ENCODE measurements at places on chromosomes 5 and 9.

DNA sequence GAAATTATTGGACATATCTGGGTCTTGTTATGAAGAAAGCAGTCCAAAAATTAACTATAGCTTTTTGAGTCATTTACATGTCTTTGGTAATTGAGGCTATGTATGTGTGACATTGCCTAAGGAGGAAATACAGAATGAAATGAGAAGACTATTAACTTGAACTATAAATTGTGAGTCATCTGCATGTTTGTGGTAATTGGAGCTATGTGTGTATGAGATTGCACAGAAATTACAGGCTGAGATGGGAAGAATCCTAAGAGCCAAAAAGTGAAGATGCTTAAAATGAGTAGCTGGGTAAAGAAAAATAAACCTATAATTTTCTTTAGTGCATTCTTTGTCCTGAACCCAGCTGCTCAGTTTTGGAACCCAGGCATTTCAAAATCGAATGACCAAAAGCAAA lies 747.6 kb upstream of the EDIL3 start:
- no peak for DNase-seq

GRCh38 chr9:126591922-126592321 lies 21.8 kb upstream of the LMX1B start:
- DNase-seq: no peak

- no peak for DNase-seq
These were observed 5.4 kb upstream of the NKX2-5 start for GRCh38 chr5:173240091-173241050.

DNA sequence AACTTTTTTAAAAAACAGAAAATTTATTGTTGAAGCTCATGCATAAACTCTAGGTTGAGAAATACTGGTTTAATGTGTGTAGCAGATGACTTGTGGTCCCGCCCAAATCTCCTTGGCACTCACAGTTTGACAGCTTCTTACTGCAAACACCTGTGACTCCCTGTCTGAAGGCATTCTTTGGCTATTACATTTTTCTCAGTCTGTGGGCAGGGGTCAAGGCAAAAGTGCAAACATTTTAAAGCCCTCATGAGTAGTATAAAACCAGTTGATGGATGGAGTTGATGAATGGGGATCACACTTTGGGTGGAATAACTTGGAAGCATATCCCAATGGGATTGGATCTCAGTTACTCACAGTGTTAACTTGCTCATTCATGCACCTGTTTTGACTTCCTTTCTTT lies 1007.0 kb upstream of the NUDT12 start:
- no peak for DNase-seq

DNA sequence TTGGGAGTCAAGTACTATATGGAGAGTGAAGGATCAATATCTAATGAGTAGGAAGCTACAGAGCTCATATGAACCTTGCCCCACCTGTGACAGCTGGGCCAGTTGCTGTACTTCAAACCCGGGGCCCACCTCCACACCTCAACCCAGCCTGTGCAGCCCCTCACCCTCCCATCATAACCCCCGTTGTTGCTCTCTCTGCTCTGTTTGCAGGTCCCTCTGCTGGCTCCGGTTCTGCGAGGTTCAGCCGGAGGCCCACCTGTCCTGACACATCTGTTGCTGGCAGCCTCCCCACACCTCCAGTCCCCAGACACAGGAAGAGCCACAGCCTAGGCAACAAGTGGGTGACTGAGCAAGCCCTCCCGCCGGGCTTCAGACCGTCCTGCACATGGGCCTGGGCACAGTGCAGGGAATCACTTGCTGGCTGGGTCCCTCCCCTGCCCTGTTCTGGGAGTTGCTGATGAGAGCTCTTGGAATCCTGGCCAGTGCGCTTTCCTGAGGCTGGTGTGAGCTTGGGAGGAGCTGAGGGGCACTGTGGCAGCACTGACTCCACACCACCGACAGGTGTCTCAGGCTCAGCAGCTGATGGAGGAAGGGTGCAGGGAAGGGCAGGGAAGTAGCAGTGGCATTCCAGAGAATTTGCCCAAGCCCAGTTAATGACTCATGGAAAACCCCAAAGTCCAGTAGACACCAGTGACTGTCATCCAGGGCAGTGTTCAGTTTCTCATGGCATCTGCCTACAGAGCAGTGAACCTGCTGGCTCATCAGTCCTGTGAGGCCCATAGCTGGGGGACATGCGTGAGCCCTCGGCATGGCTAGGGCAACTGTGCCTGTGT lies 69.5 kb upstream of the GARNL3 start:
- DNase-seq: no peak

- peak; percentile 5 for DNase-seq
These were observed at the start of gene IRX2 for GRCh38 chr5:2751592-2752021. Gene IRX2 (minus strand): TSS chr5:2751677. CDS start chr5:2751413, 264 bp downstream.

- no peak for DNase-seq
These were observed 16.6 kb downstream of the SPTLC1 start for GRCh38 chr9:92098638-92099037.

DNA sequence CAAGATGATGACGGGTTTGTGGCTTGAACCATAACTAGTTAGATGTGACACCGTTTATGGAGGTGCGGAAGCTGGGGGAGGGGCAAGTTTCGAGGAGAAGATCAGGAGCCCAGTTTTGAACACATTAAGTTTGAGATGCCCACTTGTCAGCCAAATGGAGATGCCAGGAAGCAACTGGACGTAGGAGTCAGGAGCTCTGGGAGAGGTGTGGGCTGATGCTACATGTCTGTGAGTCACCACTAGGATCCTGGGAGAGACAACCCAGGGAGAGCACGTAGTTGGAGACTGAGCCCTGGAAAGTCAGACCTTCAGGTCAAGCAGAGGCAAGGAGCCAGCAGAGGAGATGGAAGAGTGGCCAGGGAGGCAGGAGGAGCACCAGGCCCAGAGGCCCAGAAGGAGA lies 48.8 kb upstream of the SLC25A51 start:
- DNase-seq: no peak

DNA sequence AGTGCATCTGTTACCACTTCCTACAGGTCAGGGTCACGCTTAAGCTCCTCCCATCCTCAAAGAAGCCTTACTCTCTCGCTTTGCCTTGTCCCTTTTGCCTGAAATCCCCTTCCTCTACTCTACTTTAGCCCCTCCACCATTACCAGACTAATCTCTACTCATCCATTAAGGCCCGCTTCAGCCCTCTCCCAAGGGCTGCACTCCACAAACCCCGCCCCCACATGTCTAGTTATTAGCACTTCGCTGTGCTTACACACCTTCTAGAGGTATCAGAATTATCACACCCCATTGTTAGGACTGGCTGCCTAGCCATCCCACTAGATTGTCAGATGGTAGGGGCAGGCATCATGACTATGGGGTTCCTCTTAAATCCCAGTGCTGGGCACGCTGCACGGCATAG lies 565.7 kb upstream of the WWC1 start:
- no peak for DNase-seq

DNA sequence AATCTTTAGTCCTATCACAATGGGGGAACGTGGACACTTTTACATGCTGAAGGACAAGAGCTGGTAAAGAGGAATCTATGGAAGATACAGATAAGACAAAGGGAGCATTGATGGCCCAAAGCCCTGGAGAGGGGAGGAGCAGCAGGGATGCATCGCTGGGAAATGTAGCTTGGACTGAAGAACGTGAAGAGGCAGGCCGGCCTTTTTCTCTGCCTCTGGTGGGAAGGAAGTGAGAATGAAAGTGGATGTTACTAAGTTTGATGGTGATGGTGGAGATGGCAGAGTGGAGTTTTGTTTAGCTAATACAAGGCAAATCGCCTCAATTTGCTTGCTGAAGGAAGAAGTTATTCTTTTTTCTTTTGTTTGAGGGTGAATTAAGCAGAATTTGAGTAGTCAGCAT lies 124.6 kb upstream of the TAF11L2 start:
- no peak for DNase-seq

- DNase-seq: no peak
These were observed 96.8 kb downstream of the VAV2 start for GRCh38 chr9:133895335-133895734.

- no peak for DNase-seq
These were observed 19.3 kb downstream of the GPX3 start for GRCh38 chr5:151039665-151040064.

Data from activated CD4-positive, alpha-beta T cell treated with anti-CD3 and anti-CD28 coated beads, Interleukin-2, Interleukin-6, amounts not matched to agents 100 ng/mL and 50 ng/mL, durations not matched to agents 16 hours and 8 hours (primary cell).